ENCODE measurements at places on chromosomes 5 and 9.

- peak; percentile 83 for DNase-seq
These were observed 51.1 kb downstream of the C9orf152 start for GRCh38 chr9:110156902-110157301.

DNA sequence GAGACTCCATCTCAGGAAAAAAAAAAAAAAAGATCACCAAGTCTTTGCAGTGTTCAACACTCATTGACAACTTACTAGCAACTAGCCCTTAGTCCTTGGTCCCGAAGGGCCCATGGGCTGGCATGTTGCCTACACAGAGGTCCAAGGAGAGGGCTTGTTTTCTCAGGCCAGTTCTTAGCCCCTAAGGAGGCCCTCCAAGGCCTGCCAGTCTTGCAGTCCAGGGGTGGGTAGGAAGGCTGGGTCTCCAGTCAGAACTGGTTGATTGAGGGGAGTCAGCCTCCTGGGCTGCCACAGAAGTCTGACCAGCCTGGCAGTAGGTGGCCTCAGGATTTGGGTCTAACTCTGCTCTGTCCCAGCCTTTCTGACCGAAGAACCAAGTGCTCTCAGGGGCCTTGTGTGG is 32.7 kb downstream of the IER5L start:
- no peak for DNase-seq

- DNase-seq: peak; percentile 61
These were observed 236.0 kb downstream of the CD180 start for GRCh38 chr5:66960369-66961137.

- DNase-seq: no peak
These were observed 465.4 kb downstream of the RASEF start for GRCh38 chr9:82597241-82598203.

GRCh38 chr5:53029608-53030007 is 40.5 kb downstream of the ITGA2 start:
- no peak for DNase-seq

DNA sequence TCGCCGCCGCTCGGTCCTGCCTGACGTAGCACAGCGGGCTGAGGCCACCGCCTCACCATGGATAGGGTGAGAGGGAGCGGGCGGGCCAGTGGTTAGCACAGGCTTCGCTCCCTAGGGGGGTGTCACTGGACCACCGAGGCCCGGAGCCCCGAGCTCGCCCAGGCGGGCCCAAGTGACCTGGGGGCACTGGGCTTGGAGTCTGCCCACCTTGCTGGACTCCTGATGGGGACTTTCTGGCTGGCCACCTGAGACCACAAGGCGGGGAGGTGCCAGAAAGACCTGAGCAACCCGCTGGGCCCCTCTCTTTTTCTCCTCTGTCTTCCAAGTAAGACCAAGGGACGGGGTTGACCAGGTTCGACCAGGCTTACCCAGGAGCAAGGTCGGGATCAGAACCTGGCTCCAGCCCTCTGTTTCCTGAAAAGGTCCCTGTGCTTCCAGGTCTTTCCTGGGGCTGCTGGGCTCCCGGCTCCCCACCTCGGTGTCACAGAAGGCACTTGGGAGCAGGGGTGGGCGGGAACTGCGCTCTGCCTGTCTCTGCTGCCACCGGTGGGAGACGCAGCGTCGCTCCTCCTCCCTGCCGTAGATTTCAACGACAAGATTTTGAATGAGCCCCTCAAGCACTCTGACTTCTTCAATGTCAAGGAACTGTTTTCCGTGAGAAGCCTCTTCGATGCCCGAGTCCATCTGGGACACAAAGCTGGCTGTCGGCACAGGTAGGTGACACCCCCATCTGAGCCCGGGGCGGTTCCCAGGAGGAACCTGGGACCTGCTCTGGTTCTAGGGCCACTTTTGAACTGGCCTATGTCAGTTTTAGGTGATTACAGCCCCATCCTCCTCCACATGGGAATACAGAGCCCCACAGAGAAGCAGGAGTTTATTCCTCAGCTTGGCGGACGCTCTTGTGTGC is 1.0 kb downstream of the MRPS2 start:
- peak; percentile 46 for DNase-seq

- no peak for DNase-seq
These were observed 30.9 kb upstream of the CPEB4 start for GRCh38 chr5:173857234-173857633.

DNA sequence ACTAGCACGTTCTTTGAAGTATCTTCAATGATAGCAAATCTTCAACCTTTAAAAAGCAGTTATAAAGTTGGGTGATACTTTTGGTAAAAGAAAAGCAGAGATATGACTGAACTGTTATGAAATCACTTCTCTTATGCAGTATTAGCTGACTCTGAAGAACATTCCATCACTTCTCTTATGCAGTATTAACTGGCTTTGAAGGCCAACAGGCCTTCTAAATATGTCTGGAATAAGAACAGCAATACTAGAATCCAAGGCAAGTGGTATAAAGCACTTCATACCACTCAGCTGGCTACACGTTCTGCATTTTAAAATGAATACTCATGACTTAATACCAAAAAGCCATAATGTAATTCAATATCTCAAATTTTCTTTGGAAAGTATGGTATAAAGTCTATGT is 17.3 kb downstream of the SKIC3 start:
- no peak for DNase-seq

DNA sequence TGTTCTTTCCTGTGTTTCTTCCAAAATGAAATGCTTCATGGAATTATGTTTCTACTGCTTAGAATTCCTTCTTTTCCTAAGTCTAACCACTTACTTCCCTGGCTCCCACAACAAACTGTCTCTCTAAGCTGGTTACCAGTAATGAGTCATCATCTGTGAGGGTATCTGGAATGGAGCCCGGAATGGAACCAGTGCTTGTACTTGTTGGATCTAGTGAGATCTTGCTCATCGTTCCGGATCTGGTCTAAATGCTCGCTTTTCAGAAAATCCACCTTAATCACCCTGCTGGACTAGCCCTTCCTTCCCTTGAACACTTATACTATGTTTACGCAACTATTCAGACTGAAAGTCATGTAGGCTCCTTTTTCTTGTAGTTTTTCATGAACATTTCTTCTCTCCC is 184.8 kb downstream of the PBX3 start:
- DNase-seq: peak; percentile 98

GRCh38 chr5:7789567-7789966 is 61.4 kb downstream of the CFAP90 start:
- DNase-seq: no peak

Data from fibroblast of skin of right quadriceps (primary cell).